Foreskin fibroblast (primary cell): ENCODE measurements at places on chromosomes 4 and X.

GRCh38 chrX:110145854-110146253 is 142.9 kb downstream of the TMEM164 start:
- peak; percentile 59 for DNase-seq

GRCh38 chrX:116449156-116449555 is 12.8 kb downstream of the SLC6A14 start:
- no peak for DNase-seq

- no peak for DNase-seq
Measured at GRCh38 chrX:136752346-136752745, 28.4 kb downstream of the ARHGEF6 start.

GRCh38 chrX:137426695-137427425 is 139.1 kb upstream of the ZIC3 start:
- DNase-seq, result no peak

DNA sequence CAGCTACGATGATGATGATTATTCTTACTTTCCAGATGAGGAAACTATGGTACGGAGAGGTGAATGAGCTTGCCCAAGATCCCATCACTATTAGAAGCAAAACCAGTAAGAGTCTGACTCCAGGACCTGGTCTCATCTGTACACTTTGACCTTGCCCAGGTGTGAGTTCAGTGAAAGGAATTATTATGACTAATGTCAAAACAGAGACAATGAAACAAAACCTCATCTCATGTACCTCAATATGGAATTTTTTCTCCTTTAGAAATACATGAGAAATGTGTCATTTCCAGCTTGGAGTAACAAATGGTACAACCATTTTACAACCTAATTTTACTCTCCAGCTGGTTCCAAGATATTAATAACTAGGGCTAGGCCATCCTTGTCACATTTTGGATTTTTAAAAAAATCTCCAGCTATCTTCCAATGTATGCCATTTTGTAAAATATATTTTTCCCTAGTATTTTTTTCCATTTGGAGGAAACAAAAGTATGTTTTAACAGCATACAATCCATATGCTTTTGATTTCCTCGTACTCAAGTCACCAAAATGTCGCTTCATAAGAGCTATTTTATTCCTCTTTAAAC is 213.8 kb downstream of the PTTG2 start:
- DNase-seq, result no peak

DNA sequence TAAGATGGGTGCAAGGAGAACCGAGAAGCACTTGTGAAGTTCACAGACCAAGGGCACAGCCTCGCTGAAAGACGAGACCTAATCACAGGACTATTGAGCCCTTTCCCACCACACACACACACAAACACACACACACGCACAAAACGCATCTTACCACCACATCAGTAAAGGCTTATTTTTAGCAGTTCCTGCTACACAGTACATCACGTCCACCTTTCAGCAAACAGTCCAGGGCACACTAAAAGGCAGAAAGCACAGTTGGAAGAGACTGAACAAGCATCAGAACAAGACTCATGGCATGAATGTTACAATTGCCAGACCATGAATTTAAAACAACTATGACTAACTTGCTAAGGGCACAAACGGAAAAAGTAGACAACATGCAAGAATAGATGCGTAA is 83.6 kb upstream of the MAPK10 start:
- DNase-seq, result no peak

DNA sequence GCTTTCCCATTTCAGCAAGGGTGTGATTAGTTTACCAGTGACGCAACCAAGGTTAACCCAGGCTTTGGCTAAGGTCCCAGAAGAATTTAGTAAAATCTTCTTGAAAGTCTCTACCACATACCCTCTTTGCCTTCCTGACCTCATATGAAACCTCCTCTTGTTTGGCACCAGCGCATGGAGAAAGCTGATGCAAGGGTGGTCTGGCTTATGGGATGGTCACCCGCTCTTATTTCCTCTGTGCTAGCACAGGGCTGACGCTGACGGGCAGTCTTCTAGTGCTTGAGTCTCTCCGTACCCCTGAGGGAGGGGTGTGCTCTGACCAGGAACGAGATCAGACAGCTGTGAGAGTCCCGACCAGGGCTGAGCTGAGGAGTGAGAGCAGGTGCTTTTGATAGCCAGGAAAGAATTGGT is 137.6 kb downstream of the TENM3 start:
- no peak for DNase-seq
